ENCODE measurements at places on chromosomes 3 and 15.

GRCh38 chr3:178352326-178353005, 183.8 kb upstream of the KCNMB2 start:
- peak; percentile 15 for DNase-seq

- DNase-seq: no peak
Measured at GRCh38 chr3:38576526-38577370, 72.7 kb downstream of the SCN5A start.

DNA sequence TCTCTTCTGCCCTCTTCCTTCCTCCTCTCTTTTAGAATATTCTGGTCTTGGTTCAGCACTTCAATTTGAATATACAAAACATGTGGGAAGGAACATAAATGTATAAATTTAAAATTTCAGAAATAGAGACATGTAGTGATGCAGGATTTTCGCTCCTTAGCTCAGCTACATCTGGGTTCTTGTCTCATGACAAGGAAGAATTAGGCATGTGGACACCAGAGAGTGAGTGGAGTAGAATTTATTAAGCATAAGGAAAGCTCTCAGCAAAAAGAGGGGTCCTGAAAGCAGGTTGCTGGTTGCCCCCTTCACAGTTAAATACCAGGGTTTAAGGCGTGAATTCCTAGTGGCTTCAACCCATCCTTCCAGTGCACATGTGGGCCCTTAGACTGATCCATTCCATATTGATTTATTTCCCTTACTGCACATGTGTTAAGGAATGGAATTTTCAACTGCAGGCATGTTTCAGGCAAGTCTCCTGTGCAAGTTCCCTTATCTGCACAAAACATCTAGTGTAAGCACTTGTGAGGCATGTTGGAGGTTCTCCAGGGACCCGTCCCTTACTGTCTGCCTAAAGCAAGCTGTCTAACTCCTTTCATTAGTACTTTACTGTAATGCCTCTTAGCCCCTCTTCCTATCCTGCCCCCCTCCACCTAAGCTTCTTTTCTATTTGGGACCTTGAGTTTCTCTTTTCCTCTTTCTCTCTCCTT, 133.2 kb upstream of the STRIT1 start:
- DNase-seq: no peak

DNA sequence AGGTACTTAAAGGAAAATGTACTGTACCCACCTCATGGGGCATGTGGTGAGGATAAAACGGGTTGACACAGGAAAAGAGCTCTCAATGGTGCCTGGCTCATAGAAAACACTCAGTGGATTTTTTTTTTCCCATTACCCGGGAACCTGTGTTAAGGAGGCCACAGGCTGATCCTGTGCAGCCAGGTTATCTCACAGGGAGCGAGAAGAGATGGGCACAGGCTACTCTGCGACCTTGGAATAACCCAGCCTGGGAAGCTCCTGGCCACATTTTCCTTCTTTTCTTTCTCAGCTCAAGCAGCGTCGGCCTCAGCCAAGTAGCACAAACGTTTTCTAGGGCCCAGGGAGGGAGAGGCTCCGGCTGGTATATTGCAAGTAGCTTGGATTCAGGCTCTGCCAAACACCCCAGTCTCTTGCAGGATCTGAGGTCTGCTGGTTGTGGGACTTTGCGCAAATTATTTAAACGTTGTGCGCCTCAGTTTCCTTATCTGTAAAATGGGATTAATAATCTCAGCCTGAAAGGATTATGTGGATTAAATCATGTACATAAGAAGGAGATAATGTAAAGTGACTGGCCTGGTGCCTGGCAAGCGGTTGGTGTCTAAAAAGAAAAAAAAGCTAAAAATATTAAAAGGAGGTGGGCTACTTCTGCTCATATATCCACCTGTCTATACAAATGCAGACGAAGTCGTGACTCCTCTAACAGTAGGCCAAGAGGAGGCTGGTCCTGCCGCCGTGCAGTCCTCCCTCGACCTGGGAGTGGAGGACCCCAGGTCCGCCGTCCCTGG, 2.2 kb downstream of the FURIN start:
- no peak for DNase-seq

DNA sequence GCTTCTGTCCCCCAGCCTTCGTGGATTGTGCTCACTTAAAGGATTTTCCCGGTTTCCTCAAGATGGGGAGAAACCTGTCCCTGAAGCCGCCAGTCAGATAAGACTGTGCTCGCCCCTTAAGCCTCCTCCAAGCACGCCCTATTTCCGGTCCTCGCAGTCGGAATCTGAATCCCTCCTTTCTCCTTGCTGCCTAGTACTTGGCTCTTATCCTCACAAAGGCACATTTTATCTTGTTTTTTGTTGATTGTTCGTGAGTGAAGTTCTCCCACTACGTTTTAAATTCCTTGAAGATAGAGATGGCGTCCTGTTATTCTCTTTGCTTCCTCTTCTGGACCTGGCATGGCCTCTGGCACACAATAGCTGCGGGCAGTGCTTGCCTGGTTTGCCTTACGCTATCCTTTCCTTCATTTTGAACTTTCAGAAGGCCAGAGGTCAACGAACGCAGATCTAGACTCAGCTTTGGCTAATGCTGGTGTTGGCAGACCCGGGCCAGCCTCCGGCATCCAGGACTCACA, 1.7 kb downstream of the CLDN11 start:
- DNase-seq: no peak

- DNase-seq: no peak
Measured at GRCh38 chr3:113514265-113514769, 639 bp downstream of the SPICE1 start.

DNA sequence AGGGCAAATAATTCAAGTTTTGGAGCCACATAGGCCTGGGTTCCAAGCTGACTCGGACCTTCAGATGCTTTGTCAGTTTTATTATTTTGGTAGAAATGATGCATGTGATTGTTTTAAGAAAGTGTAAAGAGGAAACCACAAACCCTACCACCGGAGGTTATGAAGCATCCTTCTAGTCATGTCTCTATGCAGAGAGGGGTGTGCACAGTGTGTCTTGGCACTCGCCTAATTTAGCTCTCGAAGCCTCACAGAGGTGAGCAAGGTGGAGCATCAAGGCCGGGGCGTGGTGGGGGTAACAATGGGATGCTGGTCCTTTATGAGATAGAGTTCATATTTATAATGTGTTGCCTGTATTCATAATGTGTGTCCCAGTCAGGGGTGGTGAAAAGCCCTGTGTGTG, 63.7 kb upstream of the SMAD6 start:
- no peak for DNase-seq

GRCh38 chr3:105791131-105791530, 77.7 kb downstream of the CBLB start:
- no peak for DNase-seq
